ENCODE measurements at places on chromosomes 6 and 20. TPM values are rescaled to one million over a fixed set of nuclear protein-coding genes. Genes with fewer than 3 reads are reported as not detected.

CD24 gene
- total RNA-seq, result 604 TPM

C6orf120 gene
- total RNA-seq, result 51.4 TPM

LIN28B gene
- total RNA-seq, result 21.4 TPM

DNA sequence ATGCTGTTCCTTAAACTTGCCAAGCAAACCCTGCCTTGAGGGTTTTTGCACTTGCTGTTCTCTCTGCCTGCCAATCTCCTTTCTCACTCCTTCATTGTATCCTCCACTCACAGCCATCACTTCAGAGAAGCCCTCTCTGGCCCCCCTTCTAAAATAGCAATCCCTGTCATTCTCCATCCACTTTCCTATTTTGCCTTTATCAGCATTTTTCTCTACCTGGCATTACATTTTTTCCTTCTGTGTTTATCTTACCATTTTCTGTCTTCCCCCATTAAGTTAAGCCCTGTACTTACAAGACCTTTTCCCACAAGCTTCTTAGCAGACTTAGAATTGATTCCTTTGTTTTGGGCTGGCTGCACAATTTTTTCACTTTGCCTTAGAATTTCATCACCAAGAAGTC lies 26.6 kb upstream of the TNFRSF21 start:
- DNase-seq, result no peak

DNA sequence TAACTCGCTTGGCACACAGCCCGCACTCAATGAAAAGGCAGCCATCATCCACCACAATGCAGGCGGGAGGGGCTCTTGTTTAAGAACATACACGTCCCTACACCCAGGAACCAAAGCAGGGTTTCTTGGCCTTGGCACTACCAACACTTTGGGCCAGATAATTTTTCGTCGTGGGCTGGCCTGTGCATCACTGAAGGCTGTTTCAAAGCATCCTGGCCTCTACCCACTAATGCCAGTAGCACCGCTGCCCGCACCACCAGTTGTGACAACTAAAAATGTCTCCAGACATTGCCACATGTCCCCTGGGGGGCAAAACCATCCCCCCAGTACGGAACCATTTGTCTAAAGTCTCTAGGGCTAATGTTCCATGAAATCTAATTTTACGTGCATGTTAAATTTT lies 13.0 kb downstream of the UQCC2 start:
- peak; percentile 52 for DNase-seq

DNA sequence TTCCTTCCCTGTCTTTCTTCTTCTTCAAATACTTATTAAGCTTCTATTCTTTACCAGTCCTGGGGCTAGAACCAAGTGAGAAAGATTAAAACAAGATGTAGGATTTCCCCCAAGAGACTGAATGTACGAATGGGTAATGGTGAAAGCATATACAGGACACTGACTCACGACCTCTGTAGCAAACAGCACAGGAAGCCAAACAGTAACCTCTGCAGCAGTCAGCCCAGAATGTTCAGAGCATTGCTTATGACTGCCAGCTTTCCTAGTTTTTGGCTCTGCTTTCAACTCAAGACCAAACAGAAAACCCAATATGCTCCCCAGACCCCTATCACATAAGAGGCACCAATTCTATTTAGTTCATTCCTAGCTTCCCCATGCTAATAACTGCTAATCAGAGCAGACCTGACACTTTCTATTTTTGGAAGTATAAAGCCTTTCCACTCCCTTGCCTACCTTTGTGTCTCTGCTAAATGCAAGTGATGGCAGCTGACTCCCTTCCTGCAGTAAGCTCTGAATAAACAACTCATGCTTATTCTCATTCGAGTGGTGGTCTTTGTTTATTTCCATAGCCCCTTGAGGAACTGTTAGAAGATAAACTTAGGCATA lies 690.6 kb downstream of the EPM2A start:
- DNase-seq, result no peak

DNA sequence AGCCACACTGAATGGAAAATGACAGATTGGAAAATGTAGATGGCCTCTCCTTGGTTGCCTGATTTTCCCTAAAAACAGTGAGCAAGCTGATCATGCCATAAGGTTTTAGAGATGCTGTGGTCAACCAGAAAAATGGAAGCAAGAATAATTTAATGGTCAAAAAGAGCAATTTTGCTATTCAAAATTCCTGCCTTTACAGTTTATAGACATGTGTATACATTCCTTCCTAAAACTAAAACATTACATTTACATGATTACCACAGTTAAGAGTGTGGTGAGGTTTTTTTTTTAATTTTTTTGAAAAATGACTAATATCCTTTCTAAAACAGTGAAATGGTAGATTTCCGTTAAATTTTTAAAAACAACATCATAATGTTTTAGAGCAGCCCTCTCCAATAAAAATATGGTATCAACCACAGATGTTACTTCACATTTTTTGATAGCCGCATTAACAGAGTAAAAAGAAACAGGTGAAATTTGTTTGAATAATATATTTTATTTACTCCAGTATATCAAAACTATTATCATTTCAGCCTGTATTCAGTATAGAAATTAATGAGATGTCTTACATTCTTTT lies 407.0 kb upstream of the SOX4 start:
- no peak for DNase-seq

KIAA0408 gene
- total RNA-seq, result 0.22 TPM

All from Karpas-422 (cell line).